IgD-negative memory B cell (primary cell): ENCODE measurements at places on chromosomes 7 and 10. TPM values are rescaled to one million over a fixed set of nuclear protein-coding genes. Genes with fewer than 3 reads are reported as not detected.

The CALCR gene
- not detected for polyA plus RNA-seq

The MBLAC1 gene
- 1.4 TPM for polyA plus RNA-seq

The ZNF92 gene
- polyA plus RNA-seq = 47.9 TPM

The ABCB1 gene
- 2.5 TPM for polyA plus RNA-seq

The BMPER gene
- polyA plus RNA-seq = not detected
